ENCODE measurements at places on chromosomes 3 and 15.

- DNase-seq = no peak
Measured at GRCh38 chr3:38549486-38549885, 53.3 kb downstream of the EXOG start.

DNA sequence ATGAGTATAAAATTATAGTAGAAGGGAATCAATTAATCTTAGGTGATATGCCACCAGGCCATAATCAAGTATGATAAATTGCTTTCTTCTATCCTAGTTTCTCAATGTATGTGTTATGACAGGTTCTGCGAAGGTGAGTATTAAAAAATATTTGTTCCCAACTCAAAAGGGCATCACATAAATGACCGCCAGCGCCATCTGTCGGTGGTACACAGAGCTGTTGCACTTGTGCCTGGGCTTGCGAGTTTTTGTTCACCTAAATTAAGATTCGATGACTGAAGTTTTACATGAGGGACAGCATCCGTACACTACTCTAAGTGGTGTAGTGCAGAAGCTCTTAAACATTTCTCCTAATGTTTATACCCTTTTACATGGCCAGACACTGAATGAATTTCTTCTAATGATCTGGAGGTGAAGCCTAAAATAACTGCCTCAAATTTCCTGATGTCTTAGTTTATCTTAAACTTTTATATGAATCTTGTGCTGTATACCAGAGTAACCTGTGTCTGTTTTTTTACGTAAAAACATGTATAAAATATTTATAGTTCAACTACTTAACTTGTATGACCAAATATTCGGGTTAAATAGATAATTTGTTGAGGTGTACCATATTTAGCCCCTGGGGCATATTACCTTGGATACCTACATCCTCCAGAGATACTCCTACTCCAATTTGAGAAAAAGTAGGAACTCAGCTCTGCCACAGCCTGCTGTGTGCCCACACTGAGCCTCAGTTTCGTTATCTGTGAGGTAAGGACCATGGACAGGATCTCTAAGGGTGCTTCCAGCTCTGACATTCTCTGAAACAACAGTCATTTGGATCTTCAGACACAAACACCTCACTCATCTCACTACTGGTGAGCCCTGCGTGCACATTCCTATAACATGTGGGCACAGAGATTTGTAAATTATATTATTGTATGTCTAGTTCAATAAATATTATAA, 365.6 kb downstream of the MAGI1 start:
- DNase-seq = no peak

DNA sequence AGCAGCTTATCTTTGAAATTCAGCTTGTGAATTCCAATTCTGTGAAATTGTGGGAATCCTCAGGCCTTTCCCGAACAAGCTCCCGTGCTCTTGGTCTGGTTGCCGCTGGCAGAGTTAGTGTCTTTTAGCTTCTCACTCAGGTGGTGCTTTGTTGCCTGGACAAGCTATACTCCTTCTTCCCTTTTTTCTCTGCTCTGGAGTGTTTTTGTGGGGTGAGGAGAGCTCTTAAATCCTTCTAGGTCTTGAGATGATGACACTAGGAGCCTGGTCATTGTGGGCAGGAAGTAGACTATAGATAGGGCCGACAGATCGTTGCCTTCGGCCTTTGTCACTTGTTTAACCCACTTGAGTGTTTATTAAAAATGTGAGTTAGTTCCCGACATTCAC, 93.8 kb downstream of the SLCO3A1 start:
- no peak for DNase-seq

DNA sequence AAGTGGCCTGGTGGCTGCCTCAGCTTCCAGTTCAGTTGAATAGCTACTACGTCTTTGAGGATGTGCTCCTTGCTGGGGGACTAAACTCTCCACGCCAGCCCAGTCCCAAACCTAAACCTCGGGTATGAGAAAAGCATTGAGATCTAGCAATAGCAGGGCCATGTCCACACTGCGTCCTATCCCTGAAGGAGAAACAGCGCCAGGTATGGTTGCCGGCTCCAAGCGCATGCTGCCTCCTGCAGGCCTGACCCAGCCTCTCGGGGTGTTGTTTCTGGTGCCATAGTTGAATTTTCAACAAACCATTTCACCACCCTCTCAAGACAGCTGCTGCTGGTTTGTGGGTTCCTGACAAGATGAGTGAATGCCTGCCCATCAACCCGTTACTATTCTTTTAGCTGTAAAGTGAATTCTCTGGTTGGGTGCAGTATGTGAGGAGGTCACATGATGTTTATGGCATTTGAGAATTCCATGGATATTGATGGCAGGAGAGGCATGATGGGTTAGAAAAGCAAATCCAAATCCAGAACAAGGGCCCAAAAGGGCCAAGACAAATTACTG, 13.0 kb upstream of the SLC28A1 start:
- no peak for DNase-seq

- no peak for DNase-seq
Measured at GRCh38 chr3:16186086-16186485, 11.6 kb downstream of the GALNT15 start.

GRCh38 chr3:69011096-69011730, 2.3 kb downstream of the EOGT start:
- no peak for DNase-seq

DNA sequence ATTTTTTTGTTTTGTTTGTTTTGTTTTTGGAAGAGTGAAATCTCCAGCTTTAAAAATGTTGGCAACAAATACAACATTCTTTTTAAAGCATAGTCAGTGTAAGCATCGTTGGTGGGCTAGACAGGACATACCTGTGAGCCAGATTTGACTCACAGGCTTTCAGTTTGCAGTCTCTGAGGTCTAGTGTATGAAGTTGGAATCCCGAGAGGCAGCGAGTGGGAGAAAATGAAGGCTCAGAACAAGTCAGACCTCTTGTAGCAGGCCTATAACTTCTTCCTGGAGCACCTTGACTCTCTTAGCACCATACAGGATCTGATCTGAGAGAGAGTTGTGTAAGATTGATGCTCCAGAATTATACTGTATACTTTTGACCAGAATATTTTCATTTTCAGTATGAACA, 60.2 kb downstream of the CNTN4 start:
- DNase-seq = no peak

- DNase-seq = no peak
Measured at GRCh38 chr15:40637221-40637745, 43.2 kb downstream of the KNL1 start.

DNA sequence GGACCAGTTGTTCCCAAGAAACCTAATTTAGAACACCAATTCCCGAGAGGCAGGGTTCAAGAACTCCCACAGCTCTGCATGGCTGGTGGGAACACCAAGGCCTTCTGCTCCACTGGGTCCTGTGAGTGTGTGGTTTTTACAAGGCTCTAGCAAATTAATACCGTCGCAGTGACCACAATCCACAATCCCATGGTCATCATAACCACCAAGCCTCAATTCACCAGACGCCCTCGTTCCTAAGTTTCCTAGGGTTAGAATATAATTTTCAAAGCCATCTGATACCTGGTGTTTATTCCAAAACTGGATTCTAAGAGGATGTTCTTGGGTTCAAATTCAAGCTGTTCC, 114.9 kb upstream of the RPL32 start:
- DNase-seq = no peak

GRCh38 chr3:52490939-52491526, 4.1 kb upstream of the STAB1 start:
- DNase-seq = no peak

DNA sequence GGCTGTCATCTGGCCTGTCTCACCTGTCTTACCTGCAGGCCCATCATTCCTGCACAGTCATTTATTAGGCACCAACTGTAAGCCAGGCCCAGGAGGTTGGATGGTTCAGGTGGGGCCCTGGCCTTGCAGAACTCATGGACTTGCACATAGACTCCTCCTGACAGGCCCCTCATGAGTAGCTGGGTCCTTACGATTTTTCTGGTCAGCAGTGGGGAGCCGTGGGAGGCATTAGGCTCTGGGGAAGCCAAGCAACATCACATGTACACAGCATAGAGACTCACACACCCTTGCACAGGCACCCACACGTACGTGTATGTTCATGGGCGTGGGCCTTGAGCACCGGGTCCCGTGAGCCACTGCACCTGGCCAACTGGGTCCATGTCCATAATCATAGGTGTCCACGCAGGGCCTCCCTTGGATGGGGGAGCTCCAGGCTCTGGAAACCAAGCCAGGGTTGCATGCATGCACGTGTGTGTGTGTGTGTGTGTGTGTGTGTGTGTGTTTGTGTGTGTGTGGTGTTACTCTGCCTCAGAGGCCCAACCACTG, 20.3 kb downstream of the CISH start:
- no peak for DNase-seq

GRCh38 chr3:154123906-154124305, 2.7 kb downstream of the ARHGEF26 start:
- DNase-seq = no peak

GRCh38 chr15:94930960-94931359, 699.6 kb downstream of the MCTP2 start:
- no peak for DNase-seq

GRCh38 chr3:188680605-188681004, 491.2 kb upstream of the TPRG1 start:
- no peak for DNase-seq

DNA sequence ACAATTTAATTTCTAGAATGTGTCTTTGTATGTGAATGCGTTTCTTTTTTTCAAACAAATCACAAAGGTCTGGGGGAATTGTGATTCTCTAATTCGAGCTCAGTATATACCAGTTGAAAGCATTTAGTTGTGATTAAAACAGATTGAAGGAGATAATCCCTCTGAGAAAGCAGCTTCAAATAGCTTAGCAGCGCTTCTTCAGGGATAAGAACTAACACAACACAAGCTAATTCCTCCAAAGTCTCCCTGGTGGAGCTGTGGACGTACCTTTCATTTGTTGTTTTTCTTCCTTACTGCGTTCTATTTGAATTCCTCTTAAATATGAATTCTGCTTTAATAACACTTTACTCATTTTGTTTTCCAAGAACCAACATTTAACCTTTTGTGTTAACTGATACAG, 286.7 kb downstream of the ROBO2 start:
- no peak for DNase-seq

DNA sequence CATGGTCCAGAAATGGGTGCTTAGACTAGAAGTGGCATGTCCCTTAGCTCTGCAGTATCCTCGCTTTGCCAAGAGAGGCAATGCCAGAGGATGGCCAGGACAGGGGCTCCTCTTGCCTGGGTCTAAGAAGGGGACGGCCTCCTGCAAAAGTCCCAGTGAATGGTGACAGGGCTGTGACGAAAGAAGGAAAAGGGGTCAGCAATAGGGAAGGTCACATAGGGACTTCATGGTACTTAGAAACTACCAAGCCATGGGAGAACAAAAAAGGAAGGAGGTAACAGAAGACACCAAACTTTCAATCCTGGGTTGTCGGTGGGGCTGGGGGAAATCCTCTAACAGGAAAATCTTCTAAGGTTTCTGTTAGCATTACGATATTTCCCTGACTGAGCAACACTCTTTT, 36.2 kb upstream of the ATOSA start:
- DNase-seq = no peak

- DNase-seq = no peak
Measured at GRCh38 chr15:58931987-58932588, 1.4 kb downstream of the SLTM start.

DNA sequence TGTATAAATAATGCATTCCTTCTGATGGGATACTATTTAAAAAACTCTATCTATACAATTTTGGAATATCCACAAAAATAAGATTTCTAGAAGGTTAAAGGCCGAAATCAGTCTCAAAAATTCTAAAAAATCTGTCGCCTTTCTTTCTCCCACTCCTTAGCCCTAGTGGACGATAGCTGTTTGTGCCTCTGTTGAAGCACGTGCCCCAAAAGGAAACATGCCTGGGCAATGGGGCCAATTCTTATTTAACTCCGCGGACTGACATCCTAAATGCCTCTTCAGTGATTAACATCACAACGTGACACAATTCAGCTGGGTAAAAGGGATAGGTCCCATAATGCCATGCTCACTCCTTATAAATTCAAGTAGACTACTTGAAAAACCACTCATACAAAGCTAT, 65.1 kb downstream of the GAP43 start:
- no peak for DNase-seq

DNA sequence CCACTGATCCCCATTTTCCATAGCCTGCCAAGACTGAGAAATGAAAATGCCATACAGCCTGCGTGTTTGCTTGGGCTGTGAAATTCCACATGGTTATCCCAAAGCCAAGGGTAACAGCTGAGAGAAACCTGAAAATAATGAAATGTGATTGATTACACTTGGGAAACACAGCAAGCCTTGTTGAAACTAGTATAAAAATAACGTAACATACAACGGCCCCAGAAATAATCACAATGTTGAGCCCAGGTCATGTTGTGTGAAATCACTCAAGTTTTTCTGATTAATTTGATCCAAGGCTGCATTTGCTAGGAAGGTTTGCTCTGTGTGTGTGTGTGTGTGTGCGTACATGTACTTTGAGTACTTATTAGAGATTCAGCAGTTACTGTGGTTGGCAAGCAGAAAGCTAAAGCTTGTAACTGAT, 269.0 kb downstream of the OXSM start:
- DNase-seq = no peak

- DNase-seq = no peak
Measured at GRCh38 chr15:43189296-43189695, 4.1 kb downstream of the CCNDBP1 start.

DNA sequence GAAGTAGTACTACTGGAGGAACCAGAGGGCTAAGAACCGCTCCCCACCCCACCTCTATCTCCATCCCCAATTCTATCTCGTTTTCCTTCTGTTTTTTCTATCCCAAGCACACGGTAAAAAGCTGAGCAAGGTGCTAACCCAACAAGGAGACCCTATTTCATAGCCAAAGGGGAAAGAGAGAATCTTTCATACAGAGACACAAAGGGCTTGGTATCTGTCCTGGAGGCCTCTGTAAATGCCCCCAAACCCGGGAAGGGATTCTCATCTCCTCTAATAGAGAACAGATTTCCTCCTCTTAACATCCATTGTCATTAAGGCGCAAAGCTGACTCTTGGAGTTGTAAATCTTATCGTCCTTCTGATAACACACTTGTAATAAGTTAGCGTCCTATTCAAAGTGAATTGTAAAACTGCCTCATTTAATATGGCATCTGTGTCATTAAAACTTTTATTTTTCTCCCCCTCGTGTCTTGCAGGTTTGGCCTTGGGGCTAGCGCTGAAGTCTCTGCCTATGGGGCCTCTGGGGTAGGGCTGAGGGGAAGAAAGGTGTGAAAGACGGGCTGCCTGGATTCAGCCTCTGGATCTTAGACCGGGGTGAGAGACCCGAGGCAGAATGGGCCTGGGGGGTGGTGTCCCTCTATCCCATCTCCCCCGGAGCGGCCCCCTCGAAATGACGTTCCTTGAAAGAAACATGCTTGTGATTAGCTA, 12.1 kb downstream of the NR2F2 start:
- no peak for DNase-seq

DNA sequence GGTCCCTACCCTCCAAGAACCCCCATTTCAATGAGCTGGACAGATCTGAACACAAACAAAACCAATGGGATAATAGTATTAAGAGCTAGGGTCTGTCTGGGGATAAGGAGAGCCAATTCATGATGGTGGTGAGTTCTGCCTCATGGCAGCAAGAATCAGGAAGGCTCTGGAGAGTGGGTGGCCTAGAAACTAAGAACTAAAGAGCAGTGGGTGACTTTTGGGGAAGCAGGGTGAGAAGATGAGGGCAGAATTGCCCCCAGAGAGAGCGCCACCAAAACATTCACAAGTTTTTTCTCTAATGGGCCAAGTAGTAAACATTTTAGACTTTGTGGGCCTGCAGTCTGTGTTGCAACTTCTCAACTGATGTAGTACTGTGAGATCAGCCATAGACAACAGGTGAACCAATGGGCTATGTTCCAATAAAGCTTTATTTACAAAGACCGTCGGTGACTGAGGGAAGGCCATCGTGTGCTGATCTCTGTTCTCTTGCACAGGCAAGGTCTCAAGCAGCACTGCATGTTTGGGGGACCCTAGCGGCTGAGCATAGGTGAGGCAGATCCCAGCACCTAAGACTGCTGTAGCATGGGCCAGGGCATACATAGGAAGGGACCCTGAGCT, 225.5 kb upstream of the ST8SIA2 start:
- DNase-seq = no peak

GRCh38 chr15:43329217-43329959, 985 bp downstream of the LCMT2 start:
- no peak for DNase-seq

Measured in stimulated activated CD8-positive, alpha-beta memory T cell treated with anti-CD3 and anti-CD28 coated beads, Interleukin-15, amount 100 ng/mL, for 4 hours (primary cell).